ENCODE measurements at places on chromosomes 3 and 15.

- no peak for DNase-seq
Observed at GRCh38 chr15:33454346-33454745, 143.6 kb downstream of the RYR3 start.

- DNase-seq, result no peak
Observed at GRCh38 chr15:39720621-39721611, 61.7 kb downstream of the FSIP1 start.

DNA sequence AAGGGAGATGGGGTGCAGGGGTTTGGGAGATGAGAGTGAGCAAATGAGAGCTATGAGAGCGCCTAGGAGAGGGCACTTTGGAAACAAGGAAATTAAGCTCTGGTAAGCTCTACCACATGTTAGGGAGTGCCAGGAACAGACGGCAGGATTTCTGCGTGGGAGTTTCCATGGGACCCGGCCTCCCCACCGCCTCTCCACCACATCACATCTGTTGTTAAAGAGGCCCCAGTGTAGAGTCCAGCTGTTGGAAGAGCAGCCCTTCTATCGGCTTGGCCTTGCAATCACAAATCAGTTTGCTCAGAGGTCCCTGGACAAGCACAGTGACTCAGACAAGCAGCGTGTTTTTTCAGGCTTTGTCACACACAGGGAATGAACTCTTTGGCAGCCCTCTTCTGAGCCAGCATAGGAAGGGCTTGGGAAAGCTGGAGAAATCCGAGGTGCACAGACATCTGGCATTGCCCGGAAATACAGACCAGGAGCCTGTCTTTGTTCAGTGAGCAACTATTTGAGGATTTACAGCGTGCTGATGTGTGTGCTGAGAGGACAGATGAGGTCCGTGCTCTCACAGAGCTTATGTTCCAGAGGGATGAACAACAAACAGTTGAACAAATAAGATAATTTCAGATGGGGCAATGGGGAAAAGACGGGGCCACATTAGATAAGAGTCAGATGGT is 370.6 kb upstream of the PROK2 start:
- no peak for DNase-seq

- DNase-seq, result no peak
Observed at GRCh38 chr3:69936266-69936665, 63.3 kb upstream of the SAMMSON start.

DNA sequence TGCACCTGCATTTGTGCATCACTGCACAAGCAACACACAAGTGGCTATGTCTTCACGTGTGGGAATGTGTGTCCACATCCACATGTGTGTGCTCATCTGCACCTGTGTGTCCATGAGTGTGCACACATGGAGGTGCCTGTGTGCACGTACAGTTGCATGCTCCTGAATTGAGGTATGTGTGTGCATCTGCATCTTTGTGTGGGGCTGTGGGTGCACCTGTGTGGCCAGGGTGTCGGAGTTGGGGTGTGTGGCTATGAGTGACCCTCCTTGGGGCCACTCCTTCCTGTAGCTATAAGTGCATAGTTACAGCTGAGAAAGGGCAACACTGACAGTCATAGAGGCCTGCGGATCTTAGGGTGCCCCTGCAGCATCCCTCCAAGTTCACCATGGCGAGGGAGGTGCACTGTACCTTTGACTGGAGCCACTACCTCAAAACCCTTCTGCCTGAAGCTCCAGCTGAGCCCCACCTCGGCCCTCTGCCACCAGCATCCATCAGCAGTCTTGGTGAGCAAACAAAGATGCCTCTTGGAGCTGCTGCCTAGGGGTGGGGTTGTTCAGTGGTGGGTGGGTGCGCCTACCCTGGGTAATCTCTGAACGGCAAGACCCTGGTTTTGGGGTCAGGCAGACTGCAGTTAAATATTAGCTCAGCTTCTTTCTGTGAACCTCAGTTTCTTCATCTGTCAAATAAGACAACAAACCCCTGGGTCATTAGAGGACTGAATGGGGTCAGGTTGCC is 5.2 kb upstream of the HHATL start:
- peak; percentile 70 for DNase-seq

- DNase-seq, result no peak
Observed at GRCh38 chr3:108133048-108133369, 42.2 kb upstream of the CD47 start.

- DNase-seq, result no peak
Observed at GRCh38 chr3:102727340-102727739, 292.5 kb downstream of the ZPLD1 start.

- no peak for DNase-seq
Observed at GRCh38 chr3:174444391-174444790, 414.7 kb upstream of the NAALADL2 start.

GRCh38 chr3:120454076-120454689 is 3.4 kb upstream of the FSTL1 start:
- DNase-seq, result no peak

GRCh38 chr3:176505878-176506621 is 691.2 kb downstream of the TBL1XR1 start:
- no peak for DNase-seq

GRCh38 chr3:188348435-188349244 is 194.7 kb downstream of the LPP start:
- DNase-seq, result no peak

DNA sequence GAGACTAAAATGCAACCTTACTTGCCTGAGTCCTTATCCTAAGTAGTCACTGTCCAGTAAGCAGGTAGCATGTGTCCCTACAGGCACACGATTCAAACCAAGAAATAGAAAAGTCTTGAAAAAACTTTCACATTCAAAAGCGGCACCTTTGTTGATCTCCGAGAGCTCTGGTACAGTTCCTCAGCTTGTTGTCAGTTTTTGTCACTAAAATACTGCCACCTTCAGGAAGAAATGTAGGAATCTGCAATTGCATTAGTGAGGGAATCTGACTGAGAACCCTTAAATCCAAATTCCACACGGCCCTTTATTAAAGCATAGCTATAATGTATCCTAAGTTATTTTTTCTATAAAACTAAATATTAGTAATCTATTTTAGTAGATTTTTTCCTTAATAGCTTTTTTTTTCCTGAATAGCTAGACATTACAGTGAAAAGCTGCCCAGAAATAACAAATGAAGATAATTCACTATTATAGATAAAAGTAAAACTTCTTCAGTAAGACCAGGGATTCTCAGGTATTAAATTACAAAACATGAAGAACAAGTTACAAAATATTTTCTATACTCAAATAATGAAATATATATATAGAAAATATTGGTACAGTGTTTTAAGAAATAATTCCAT is 44.0 kb downstream of the CCDC54 start:
- no peak for DNase-seq

DNA sequence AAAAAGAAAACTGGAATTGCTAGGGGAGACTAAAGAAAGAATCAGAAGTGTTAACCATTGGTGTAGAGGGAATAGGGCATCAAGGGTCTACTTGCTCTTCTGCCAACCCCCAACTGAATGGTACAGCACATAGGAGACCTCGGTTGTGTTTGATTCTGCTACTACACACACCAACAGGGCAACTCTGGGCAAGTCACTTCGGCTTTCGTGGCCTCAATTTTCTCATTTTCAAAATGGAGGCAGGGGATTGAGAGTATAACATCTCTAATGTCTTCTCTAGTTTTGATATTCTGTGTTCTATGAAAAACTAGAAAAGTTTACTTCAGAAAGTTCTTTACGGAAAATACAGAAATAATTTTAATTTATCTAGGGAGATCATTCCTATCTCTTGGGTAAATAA is 120.3 kb upstream of the PHLDB2 start:
- no peak for DNase-seq

DNA sequence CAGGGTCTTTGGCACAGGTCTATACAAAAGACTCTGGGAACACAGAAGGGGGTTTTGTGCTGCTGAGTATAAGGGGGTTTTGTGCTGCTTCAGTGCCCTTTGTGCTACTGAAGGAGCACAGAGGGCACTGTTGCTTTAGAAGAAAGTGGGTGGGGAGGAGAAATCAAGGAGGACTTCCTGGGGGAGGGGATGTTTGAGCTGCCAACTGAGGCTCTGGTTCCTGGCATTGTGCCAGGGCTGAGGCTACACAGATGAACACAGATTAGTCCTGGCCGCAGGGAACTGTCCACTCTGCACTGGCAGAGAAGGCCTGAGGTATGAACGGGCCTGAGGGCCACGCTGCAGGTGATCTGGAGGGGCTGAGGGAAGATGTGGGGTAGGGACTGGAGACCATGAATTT is 32.2 kb upstream of the SEC13 start:
- DNase-seq, result no peak

- no peak for DNase-seq
Observed at GRCh38 chr3:105483476-105483875, 116.8 kb downstream of the ALCAM start.

- DNase-seq, result no peak
Observed at GRCh38 chr3:89114841-89115223, 7.4 kb downstream of the EPHA3 start.

DNA sequence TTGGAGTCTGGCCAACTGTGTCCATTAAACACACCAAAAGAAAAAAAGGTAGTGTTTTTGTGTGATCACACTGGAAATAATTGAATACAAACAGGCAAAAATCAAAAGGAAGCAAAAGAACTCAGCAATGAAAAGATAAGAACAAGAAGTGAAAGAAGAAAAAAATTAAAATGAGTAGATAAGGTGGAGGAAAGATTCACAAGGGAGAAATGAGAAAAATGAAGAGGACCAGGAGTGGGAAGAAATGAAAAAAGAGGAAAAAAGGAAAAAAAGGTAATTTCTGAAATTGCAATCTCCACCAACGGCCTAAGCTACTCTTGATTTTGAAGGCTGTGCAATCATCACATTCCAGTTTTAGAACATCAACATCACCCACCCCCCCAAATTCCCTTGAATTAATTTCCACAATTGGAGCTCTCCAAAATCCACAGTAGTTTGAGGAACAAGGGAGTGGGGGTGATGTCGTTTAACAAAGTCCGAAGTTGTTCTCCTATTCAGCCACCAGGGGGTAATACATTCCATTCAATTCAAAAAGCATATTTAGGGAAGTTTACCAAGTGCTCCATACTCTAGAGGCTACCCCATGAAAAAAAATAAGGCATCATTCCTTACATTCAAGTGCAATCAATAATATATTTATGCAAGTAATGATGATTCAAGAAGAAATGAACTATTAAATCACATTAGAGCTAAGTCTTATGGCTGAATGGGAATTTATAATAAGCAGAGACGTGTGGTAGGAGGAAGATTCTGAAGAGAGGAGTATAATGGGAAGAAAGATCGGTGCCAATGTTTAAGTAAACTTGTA is 37.4 kb downstream of the ZNF860 start:
- DNase-seq, result no peak

- DNase-seq, result peak; percentile 62
Observed at GRCh38 chr3:140760324-140761075, 82.6 kb downstream of the TRIM42 start.

DNA sequence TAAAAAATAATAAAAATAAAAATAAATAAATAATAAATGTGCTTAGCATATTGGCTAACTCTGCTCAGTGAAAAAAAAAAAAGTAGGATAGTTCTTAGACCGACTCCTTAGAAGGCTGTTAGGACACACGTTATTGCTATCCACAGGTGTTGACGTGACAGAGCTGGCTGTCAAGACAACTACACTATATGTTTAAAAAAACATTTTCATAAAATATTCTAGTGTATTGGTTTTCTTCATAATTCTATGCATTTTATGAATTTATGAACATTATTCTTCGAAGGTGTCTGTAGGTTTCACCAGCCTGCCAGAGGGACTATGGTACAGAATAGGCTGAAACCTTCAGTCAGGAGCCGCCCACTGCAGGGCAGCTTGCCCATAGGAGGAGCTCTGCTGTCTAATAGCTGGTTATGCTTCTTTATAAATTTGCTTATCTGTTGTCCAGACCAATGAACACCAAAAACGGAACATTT is 9.2 kb downstream of the TM4SF1 start:
- DNase-seq, result no peak

DNA sequence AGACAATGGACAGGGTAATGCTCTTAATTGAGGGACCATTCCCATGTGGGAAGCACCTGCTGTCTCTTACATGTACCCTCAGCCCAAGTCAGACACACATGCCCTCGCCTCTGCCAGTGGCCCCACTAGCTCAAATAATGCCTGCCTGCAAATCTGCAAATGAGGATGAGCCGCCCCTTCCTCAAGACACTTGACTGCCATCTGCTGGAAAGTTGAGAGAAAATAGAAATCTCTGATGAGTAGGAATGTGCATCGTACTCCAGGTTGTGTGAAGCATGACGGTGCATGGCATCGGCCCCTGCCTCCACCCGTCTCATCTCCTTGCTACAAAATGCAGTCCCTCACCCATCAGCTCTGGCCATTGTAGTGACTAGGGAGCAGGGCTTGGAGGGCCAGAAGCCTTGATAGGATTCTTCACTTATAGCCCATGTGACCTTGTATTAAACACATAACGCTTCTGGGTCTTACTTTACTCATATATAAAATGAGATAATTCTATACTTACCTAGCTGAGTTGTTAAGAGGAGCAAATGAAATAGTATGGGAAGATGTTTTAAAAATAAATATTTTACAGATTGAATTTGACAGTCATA is 6.3 kb upstream of the SCN5A start:
- DNase-seq, result no peak

GRCh38 chr3:101884776-101885175 is 35.5 kb downstream of the NFKBIZ start:
- no peak for DNase-seq

DNA sequence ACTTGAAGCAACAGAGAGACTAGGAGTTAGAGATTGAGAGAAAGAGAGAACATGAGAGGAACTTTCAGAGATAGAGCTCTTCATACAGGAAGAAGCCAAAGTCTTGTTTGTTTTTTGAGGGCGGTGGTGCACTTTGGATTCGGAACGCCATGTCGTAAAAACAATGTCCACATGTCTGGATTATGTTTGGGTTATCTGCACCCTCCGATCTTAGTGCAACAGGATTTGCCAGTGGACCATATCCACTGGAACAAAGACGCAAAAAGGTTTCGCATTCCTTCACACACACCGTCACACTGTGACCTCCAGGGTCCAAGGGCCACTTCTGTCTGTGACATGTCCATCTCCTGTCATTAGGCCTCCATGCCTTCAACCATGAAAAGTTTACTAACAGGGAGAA is 141.8 kb upstream of the ATP11B start:
- DNase-seq, result no peak

DNA sequence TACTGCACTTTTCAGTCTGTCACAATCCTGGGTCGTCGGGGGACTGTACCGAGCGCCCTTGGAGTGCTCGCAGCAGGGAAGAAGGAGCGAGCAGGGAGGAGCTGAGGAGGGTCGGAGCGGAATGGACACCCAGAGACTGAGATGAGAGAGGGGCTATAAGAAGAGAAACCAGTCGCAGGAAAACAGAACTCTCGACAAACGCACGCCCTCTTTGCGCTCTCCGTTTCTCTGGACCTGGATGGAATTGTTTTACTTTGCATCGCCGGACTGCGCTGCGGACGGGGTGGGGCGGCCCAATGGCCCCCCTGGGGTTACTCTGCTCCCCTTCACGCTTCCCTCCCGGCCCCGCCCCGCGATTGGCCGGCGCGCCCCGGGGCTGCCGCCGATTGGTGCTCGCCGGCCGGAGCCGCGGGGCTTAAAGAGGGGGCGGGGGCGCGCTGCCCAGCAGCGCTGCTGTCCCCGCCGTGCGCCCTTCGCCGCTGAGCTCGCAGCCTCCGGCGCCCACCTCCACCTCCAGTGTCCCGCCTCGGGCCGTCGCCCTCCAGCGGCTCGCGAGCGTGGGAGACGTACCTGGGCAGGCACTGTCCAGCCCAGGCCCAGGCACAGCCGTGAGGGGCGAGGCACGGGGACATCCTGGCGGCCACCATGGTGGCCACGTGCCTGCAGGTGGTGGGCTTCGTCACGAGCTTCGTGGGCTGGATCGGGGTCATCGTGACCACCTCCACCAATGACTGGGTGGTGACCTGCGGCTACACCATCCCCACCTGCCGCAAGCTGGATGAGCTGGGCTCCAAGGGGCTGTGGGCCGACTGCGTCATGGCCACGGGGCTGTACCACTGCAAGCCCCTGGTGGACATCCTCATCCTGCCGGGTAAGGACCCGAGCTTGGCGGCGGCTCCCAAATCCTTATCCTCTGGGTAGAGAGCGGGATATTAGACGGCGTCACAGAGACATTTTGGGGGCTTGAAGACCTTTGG is at the start of gene CLDN11:
Gene CLDN11 (plus strand): TSS at position 447 of the 977 bp plus-strand sequence. CDS start 199 bp downstream, at position 646.
- DNase-seq, result no peak

Measured in osteocyte (in vitro differentiated cells).